ENCODE measurements at places on chromosomes 2 and 18.

DNA sequence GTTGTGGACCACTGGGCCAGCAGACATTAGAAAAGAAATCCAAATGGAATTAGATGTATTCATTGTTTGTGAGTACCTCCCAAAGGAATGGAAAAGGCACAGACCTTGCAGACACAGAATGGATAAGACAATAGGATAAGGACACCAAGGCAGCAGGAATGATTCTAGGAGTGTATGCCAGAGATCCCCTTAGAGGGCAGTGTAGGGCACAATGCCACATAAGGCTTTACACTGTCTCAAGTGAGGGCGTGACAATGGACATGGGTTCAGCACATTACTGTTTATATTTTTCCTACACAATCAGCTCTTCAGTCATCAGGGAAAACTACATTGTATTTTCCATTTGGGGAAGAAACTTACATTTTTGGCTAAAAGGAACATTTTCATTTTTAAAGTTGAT lies 250.9 kb downstream of the PTH2R start:
- DNase-seq, result no peak

GRCh38 chr2:196291426-196291825 lies 120.0 kb upstream of the STK17B start:
- DNase-seq, result no peak

DNA sequence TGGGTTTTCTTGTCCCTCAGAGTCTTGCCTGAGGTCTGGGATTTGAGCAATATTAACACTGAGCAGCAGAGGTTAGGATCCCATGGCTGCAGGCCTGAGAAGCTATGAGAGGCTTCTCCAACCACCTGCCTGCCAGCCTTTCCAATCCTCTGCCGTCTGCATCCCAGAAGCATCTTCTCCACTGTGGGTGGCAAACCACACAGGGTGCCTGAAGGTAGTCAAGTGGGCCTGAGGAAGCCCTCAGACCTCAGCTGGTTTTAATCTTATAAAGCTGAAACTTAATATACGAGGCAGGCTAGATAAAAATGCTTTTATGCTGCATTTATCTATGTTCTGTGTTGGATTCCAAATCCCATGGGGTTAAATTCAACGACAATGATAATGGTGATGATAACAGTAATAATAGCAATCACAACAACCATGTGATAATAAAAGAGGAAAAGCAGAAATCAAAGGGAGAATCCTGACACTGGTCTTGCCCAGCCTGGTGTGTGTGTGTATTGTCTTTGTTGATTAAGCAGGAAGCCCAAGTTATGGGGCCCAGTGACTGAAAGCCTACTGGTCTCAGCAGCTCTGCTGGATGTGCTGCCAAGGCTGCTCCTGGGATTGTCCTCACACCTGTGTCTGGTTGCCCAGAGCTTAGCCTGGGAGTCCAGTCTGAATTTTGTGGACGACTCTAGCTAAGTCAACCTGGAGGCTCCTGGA lies 59.7 kb upstream of the LDAH start:
- no peak for DNase-seq

DNA sequence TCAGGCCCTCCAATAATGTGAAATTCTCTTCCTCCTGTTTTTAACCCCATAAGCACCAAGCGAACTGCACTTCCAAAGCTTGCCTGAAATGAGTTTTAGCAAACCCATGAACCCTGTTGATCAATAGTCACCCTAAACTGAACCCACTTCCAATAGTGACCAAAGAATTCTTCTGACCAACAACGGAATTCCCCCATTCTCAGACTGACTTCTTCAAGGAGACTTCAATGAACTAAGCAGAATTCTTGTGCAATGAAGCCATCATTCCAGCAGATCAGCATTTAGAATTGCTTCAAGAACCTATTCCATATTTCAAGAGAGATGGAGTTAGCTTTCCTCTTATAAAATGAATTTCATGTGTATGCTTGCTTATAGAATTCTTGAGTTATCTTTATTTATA lies 176.9 kb upstream of the FN1 start:
- DNase-seq, result peak; percentile 85

DNA sequence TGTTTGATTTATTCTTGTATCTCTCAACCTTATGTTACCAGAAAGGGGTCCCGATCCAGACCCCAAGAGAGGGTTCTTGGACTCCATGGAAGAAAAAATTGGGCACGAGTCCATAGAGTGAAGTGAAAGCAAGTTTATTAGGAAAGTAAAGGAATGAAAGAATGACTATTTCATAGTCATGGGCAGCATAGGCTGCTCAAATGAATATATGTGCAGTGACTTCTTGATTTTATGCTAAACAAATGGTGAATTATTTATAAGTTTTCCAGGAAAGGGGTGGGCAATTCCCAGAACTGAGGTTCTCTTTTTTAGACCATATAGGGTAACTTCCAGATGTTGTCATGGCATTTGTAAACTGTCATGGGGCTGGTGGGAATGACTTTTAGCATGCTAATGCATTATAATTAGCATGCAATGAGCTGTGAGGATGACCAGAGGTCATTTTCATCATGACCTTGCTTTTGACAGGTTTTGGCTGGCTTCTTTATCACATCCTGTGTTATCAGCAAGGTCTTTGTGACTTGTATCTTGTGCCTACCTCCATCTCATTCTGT lies 832.4 kb upstream of the CDH2 start:
- DNase-seq, result no peak

Data from inflammatory macrophage treated with lipopolysaccharide for 1 hour (primary cell).